ENCODE measurements at places on chromosomes 12 and 14.
A peak's percentile ranks its signal among the peaks of the same experiment; 100 is the strongest.

GRCh38 chr12:124531281-124531745 lies 36.1 kb downstream of the NCOR2 start:
- peak; percentile 85 for DNase-seq

- no peak for DNase-seq
Measured at GRCh38 chr14:105337433-105337832, 22.9 kb downstream of the PACS2 start.

DNA sequence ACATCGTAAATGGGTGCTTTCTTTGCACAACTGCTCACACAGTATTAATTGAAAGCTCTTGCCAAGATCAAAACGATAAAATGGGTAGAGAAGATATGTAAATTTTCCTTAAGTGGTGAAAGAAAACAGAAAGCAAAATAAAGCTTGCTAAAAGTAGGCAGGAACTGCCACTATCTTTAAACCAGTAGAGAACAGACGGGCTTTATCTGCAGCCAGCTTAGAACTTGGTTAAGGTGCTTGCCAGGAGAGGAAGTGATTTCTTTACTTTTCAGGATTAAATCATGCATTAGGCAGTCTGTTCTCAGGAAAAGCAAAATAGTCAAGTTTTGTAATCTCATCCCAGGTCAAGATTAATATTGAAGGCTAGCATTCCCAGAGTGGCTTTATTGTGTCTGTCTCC lies 56.9 kb upstream of the CCDC175 start:
- DNase-seq = no peak

DNA sequence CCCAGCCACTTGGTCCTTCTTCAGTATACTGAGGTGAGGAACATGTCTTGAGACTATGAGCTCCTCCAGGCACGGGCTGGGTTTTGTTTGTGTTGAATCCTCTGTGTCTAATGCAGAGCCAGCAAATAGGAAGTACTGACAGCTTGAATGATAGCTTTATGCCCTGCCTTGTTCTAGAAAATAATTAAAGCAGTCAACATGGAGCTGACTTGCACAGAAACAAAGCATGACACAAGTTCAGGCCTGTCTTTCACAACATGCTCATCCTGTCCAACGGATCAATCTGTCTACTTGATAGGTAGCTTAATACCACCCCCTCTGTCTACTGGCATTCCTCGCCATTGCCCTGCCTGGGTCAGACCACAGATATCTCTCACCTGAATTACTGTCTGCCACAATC lies 140.9 kb downstream of the ESRRB start:
- no peak for DNase-seq

DNA sequence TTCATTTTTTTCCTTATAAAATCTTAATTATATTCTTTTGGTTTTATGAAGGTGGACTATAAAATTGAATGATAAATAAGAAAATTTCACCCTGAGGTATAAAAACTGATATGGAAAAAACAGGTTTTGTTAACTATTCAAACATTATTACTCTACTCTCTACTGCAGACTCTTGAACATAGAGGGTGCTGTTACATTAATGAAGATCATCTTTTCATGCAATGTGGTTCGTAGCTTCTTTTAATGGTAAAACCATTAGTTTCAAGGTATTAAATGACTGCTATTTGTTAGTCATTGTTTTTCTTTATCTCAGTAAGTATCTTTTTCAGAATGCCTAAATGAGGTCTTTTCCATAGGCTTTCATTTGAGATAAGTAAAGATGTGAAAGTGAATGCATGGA lies 510.4 kb downstream of the SLC16A7 start:
- DNase-seq = no peak

DNA sequence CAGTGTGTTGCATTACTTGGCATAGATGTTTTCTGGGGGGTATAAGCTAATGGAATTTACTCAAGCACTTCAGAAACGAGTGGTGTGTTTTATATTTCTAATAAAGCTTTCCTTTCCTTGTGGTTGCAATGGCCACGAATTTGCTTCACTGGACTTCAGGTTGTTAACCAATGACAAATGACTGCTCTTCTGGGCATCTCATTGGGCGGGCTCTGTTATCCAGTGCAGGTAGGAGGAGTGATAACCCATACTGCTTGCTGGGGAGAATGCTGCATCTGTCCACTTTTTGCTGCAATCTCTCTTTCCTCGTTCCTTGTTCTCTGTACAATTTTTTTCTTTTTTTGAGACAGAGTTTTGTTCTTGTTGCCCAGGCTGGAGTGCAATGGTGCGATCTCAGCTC lies 80.0 kb upstream of the RPH3A start:
- DNase-seq = no peak

- DNase-seq = no peak
Measured at GRCh38 chr12:92242907-92243306, 97.3 kb upstream of the BTG1 start.

- no peak for DNase-seq
Measured at GRCh38 chr12:68573406-68573805, 37.3 kb upstream of the RAP1B start.

All from renal pelvis (tissue), 12 donors.